CD4-positive, alpha-beta T cell treated with Interleukin-15 for 4 hours (primary cell): ENCODE measurements at places on chromosomes 5 and 9.

- no peak for DNase-seq
These were observed 280.8 kb downstream of the KIAA0825 start for GRCh38 chr5:94337617-94338016.

- DNase-seq, result no peak
These were observed 1.3 kb upstream of the NNT start for GRCh38 chr5:43601454-43602260.

GRCh38 chr5:1638658-1639400 lies 115.1 kb upstream of the LPCAT1 start:
- DNase-seq, result no peak

DNA sequence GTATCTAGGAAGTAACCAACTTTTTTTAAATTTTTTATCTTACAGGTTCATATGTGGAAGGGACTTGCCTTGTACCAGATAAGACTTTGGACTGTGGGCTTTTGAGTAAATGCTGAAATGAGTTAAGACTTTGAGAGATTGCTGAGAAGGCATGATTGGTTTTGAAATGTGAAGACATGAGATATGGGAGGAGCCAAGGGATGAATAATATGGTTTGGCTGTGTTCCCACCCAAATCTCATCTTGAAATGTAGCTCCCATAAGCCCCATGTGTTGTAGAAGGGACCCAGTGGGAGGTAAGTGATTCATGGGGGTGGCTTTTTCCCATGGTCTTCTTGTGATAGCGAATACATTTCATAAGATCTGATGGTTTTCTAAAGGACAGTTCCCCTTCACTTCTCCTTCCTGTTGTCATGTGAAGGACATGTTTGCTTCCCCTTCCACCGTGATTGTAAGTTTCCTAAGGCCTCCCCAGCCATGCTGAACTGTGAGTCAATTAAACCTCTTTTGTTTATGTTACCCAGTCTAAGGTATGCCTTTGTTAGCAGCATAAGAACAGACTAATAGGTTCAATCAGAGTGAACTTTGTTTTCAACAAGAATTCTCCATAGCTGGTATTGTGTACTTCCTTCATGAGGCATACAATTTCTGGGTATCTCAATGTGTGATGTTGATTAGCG lies 535.6 kb upstream of the MEF2C start:
- no peak for DNase-seq

DNA sequence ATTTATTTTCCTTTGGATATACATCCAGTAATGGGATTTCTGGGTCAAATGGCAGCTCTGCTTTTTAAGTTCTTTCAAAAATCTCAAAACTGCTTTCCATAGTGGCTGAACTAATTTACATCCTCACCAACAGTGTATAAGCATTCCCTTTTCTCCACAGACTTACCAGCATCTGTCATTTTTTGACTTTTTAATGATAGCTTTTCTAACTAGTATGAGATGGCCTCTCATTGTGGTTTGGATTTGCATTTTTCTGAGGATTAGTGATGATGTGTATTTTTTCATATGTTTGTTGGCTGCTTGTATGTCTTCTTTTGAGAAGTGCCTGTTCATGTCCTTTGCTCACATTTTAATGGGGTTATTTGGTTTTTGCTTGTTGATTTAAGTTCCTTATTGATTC lies 90.0 kb upstream of the HMHB1 start:
- DNase-seq, result no peak

- DNase-seq, result no peak
These were observed 5.7 kb downstream of the PAM start for GRCh38 chr5:102760815-102761214.

DNA sequence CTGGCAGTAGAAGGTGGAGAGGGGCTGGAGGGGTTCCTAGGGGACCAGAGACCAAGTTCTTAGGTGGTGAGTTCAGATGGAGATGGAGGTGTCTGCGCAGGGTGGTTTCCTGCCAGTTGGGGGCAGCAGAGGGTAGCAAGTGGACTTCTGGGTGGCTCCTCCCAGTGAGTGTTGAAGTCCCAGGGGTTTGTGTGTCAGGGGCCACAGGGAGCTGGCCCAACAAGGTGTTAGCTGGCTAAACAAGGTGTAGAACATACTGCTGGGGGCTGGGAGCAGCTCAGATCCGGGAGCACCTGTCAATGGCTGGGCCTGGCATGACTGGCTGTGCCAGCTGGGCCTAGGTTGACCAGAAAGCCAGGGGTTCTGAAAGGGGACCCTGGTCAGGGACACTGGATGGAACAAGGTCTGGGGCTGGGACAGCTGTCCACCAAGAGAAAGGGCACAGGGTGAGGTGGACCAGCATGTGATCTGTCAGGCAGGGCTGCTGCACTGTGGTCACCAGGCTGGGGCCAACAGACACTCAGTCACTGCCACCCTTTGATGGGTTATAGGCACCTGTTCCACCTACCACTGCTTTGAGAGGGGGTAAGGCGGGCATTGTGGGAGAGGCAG lies 35.6 kb downstream of the DAB2IP start:
- DNase-seq, result peak; percentile 41

DNA sequence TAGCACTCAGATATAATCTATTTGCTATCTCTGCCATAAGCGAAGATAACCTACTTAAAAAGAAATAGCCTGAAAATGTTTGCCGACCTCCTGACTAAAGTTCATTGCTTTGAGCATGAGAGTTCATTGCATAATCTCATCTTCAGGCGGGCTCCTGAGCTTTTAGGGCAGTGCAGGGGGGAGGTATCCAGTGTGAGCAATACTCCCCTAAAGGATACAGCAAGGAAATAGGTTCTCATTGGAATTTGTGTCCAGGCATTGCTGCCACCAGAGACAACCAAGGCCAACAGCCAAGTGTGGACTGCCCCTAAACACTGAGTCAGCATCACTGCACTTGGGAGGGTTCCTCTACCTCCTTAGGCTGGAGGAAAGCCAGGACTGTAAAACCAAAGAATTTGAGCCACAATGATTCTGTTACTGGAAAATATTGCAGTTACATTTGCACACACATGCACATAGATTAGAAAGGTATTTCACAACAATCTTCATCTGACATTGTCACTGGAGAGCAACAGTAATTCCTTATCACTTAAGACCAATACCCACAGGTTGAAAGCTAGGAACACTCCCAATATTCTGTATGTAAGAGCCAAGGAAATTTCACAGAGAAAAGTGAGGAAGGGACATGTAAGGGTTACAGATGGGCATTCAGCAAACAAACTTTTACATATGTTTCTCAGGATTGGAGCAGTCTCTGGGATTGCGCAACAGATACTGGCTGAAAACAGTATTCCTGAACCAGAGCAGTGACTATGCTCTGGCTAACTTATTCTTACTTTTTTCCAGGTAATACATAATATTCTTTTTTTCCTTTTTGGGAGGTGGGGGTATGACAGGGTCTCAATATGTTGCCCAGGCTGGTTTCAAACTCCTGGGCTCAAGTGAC lies 98.6 kb upstream of the TLE1 start:
- no peak for DNase-seq

DNA sequence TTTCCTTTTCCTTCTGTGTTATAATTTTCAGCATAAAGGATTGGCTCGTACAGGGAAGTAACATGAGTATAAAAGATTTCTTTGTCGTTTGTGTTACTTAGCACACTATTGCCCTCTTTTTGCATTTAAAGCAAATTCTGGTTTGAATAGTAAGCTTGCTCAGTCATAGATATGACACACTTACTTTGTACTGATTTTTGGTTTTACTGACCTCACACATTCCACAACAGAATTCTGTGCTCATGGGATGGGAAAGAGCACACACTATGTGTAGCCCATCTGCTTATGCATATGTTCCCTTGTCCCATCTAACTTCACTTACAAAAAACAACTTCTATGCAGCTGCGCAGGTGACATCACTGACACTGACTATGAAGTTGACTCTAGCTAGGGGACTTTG lies 111.9 kb upstream of the MTAP start:
- no peak for DNase-seq

DNA sequence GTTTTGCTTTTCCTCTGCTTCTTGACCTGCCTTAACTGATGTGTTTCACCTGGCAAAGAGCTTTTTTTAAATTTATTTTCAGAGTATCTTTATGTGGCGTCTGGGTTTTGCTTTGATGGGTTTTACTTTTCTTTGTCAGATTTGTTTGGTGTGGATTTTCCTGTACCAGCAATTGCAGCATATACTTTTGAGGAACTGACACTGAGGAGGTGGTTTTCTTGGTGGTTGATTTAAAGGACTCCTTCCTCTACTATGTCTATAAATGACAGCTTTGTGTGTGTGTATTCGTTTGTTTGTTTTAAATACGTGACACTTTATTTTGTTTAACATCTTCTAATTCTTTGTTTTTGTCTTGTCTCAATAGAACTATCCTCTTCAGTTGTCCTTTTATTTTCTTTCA lies 1071.9 kb upstream of the ARRDC3 start:
- DNase-seq, result no peak

DNA sequence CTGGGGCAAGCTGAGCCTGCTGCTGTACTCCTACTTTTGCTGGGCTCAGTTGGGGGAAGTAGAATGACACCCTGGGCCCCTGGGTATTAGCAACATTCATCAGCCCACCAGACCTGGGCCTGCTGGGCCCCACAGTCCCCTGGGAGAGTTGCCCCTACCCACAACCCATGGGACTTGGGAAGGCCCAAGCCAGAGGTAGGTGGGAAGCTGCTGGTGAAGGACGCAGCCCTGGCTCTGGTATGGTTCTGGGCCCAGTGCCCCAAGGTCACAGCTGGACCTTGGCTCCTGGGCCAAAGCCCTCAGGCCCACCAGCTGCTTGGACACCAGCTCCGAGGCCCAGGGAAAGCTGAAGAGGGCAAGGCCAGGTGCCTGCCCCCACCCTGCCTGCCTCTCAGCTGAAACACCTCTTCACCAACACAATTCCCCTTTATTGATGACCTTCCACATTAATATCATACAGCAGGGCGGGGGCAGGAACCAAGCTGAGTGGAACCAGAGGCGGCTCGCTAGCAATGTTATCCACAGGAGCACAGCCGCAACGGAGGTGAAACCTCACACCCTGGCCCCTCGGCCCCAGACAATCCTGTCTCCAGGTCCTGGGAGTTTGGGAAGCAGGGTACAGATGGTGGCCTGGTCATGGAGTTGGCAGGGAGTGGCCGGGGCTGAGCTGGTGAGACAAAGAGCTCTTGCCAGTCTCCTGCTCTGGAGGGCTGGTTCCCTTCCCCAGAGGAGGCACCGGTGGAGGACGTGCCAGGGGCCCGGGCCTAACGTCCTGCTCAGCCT lies 13.7 kb downstream of the DOLPP1 start:
- no peak for DNase-seq

- no peak for DNase-seq
These were observed 47.3 kb downstream of the LIFR start for GRCh38 chr5:38509185-38509584.

- DNase-seq, result no peak
These were observed 3.5 kb downstream of the NRARP start for GRCh38 chr9:137298401-137299202.

- DNase-seq, result no peak
These were observed 67.7 kb upstream of the ATG10 start for GRCh38 chr5:81904166-81904565.
